Pancreas (tissue), 10 donors: ENCODE measurements at places on chromosomes 1 and 21.

GRCh38 chr1:21961337-21961736 is 15.5 kb upstream of the CELA3B start:
- DNase-seq = no peak

- DNase-seq = no peak
These were observed 195.3 kb upstream of the USP25 start for GRCh38 chr21:15534450-15534886.

DNA sequence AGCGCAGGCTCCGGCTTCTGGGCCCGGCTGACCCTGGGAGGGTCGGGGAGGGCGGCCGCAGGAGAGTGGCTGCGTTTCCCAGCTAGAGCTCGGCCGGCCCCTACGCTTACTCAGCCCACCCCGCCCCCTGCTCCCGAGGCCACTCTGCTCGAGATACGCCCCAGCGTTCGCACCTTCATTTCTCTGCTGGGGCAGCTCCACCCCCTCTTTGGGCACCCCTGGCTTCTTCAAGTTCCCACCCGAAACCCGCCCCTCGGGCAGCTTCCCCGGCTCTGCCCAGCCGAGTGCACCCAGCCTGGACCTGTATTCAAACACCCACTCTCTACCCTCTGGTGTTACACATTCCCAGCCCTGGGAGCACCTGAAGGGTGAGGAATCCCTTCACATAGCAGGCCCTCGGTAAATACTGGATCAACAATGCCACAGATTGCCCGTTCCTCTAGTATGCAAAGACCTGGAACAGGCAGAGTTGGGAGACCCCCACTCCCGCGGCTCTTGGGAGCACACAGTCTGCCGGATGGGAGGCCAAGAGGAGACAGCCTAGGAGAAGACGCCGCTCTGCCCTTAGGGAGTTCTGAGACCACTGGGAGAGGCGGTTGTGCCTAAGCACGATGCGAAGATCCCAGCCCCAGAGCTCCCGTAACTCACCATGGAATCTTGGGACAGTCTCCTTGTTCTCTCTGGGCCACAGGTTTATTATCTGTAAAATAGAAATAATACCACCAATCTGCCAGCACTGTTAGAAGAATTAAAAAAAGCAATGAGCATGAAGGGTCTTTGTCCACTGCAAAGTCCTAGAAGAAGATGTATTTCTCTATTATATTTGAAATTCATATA is 566 bp upstream of the PAQR7 start:
- no peak for DNase-seq

GRCh38 chr1:47147047-47147785 is 10.0 kb downstream of the CYP4A22 start:
- DNase-seq = no peak

DNA sequence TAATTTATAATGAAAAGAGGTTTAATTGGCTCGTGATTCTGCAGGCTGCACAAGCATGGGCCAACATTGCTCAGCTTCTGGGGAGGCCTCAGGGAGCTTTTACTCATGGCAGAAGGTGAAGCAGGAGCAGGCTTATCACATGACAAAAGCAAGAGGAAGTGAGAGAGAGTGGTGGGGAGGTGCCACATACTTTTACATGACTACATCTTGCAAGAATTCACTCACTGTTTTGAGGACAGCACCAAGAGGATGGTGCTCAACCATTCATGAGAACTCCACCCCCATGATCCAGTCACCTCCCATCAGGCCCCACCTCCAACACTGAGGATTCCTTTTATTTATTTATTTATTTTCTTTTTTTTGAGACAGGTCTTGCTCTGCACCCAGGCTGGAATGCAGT is 5.5 kb upstream of the PLEKHM2 start:
- DNase-seq = no peak

DNA sequence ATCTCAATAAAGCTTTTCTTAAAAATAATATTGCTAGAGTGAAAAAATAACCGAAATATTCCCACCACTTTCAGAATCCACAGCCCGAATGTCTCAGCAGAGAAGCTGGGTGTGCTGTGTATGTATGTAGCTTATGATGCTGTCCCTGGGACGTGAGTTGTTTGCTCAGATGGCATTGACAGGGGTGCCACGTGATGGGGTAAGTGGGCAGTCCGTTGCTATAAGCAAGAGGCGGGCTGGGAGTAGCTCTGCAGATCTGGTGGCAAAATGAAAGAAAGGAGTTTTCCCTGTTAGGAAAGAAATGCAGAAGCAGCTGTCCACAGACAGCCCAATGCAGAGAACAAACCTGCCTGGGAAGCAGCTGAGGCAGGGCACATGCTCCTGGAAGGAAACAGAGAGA is 3.8 kb upstream of the FAM20B start:
- no peak for DNase-seq

DNA sequence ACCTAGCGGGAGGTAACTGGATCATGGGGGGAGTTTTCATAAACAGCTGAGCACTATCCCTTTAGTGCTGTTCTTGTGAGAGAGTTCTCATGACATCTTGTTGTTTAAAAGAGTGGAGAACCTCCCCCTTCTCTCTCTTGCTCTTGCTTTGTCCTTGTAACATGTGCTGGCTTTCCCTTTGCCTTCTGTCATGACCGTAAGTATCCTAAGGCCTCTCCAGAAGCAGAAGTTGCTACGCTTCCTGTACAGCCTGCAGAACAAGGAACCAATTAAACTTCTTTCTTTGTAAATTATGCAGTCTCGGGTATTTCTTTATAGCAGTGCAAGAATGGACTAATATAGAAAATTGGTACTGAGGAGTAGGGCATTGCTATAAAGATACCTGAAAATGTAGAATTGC is 515.6 kb downstream of the NEGR1 start:
- no peak for DNase-seq

GRCh38 chr1:42978317-42979035 is 19.8 kb upstream of the SLC2A1 start:
- DNase-seq = no peak

DNA sequence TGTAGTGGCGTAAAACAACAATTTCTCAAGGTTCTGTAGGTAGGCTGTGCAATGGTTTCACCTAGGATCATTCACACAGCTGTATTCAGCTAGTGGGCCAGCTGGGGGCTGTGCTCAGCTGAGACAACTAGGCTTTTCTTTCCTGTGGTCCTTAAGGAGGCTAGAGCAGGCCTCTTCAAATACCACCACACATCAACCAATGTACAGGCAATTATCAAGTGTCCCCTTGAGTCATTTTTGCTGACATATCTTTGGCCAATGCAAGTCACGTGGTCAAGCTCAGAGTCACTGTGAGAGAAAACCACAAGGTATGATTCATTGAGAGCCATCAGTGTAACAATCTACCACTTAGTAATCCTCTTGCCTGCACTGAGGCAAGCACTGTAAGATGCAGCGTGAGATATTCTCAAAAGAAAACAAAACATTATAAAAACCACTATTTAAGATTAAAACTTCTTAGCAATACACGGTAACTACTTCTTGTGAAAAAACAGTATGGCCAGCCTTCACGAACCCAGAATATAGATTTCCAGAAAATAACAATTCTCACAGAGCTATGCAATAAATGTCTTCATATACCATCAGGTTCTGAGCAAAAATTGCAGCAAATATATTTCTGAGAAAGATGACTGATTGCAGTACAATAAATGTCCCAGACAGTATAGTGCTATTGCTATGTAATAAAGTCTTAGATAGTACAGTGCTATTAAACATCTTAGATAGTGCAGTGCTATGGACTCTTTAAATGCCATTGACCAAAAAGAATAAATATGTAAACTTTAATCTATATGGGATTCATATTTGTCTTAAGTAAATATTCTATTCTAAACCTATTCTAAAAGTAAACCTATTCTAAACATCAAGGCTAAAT is 55.3 kb downstream of the NME7 start:
- DNase-seq = no peak

GRCh38 chr1:64569411-64569810 is 99.5 kb downstream of the CACHD1 start:
- DNase-seq = no peak

GRCh38 chr1:6322161-6322560 is 61.3 kb upstream of the GPR153 start:
- no peak for DNase-seq

DNA sequence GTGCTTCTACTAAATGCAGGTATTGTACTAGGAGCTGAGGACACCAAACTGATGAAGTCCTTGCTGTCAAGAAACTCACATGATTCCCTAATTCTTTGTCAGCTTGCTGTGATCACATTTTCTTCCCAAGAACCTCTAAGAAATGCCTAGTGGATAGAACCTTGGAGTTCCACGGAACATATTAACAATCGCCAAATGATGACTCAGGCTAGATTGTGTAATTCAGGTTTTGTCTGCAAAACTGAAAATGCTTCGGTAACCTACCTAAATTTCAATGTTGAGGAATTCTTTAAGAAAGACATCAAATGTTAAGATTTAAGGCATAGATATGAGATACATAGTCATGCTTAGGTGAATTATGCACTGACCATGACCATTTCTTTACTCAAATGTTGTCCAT is 1.7 kb upstream of the GADD45A start:
- DNase-seq = no peak

- DNase-seq = no peak
These were observed 57.0 kb downstream of the MDM4 start for GRCh38 chr1:204572923-204573922.

DNA sequence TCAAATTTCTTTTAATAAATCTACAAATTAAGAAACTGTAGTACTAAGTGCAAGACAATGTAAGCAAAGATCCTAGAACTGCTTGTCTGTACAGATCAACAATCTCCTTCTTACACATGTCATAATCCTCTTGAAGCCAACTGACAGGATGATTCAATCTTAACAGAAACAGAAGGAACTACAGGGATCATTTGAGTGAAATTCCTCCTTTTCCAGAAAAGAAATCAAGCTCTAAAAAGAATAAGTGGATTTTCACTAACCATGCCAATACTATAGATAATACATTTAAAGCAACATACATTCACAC is 53.2 kb downstream of the RAB3GAP2 start:
- no peak for DNase-seq

DNA sequence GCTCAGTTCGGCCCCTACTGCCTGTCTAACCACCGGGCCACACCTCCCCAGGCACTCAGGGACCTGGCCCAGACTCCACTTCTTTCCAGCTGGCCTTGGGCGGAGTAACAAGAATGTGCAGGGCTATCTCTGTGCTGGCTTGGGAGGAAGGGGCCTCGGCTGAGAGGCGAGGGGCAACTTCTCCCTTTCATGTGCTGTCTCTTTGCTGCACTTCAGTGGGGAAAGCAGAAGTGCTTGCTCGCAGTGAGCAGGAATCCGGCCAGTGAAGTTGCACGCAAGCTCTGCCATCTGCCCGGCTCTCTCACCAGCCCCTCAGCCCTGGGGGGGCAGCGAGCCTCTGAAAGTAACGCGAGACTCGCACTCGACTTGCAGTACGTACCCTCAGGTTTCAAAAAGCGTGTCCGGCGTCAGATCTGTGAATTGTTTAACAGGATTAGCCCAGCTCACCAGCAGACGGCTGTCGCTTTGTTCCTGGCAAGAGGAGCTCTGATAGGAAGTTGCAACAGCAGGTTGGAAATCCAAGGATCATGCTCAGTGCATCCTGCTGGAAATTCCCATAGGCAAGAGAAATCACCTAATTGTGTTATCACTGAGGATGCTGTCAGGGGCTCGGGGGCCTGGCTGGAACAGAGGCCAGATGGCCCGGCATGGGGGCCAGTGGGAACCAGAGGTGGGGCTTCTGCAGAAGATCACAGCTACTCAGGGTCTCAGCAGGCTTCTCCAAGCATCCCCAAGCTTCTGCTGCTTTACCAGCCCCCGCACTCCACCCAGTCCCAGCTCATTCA is 221.1 kb downstream of the NPHP4 start:
- DNase-seq = no peak

DNA sequence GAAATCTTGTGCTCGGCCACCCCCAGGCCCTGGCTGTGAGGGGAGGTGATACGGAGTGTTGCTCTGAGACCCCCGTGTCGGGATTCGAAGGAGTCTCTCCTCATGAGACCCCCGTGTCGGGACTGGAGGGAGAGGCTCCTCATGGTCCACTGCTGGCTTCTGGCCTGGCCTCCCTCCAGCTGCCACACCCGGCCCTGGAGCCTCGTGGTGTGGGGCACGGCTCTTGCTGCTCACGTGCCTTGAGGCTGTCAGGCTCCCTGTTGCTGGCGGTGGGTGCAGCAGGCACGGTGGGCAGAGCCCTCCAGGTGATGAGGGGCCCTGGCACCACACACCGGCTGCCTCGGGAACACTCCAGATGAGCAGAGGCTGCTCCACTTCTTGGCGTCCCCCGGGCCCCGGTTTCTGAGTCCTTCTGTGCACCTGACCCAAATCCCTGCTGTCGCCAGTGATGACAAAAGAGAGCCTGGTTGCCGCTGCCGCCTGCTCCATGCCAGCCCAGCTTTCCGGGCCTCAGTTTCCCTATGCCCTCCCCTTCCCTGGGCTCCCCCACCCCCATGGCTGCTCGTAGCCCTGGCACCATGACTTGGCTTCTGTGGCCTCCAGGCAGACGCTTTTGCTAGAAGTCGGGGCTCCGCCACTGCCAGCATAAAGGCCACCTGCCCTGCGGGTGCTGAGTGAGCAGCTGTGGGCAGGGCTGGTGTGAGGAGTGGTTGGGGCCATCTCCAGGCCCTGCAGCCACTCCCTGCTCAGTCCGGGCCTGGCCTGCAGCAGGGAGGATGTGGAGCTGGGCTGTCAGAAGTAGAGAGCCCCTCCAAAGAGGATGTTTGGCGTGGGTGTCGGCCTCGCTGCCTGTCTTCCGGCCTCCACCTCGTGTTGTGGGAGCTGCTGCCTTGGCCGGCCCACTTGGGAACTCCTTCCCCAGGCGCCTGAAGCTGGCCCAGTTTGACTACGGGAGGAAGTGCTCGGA is 11.8 kb downstream of the TMEM240 start:
- no peak for DNase-seq

DNA sequence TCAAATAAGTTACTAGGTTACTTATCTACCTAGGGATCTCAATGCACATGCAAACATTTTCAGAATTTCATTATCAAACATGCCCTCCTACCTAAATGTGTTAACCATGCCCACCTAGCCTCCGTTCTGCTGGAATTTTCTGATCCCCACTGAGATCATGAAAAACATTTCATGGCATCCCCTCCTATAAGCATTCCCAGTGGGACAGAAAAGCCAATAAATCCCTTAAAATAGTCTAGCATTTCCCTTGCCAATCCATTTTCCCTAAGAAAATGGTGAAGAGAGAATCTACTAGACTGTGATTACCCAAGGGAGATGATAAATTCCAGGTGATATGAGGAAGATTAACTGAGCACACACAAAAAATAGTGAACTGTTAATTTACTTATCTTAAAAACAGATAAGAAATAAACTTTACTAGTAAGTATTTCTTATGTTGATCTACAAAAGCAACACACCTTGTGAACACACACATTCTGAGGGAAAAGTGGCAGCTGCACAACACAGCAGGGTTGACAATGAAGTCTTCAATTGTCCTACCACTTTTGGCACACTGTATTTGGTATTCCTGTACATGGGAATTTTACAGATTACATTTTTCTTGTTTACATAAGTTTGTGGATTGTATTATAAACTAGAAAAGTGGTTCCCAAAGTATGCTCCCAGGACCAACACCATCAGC is 49.6 kb downstream of the ARID4B start:
- no peak for DNase-seq

GRCh38 chr1:9253004-9253403 is 18.4 kb downstream of the H6PD start:
- no peak for DNase-seq
